SJSA1 (cell line): ENCODE measurements at places on chromosomes 7 and 10. TPM values are rescaled to one million over a fixed set of nuclear protein-coding genes. Genes with fewer than 3 reads are reported as not detected.

DNA sequence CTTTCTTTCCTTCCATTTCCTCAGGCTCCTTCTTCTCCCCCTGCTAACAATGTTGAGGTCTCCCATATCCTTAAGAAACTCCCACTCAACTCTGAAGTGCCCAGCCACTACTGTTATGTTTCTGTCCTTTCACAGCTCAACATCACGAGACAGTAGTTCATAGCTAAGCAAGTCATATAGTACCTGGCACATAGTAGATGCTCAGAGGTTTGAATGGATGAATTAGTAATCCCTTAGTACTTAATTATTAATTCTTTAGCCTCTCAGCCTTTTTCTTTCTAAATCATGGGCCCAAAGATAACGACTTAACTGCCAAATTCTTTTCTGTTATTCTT lies 22.6 kb downstream of the CSGALNACT2 start:
- no peak overlapping the region for H3K4me3 ChIP-seq
- no peaks in the 10 kb centered on the region for H3K27me3 ChIP-seq
- no peak for DNase-seq
- no peaks in the 10 kb centered on the region for H3K4me1 ChIP-seq

Gene SPDYE6
- not detected in 2 replicates for total RNA-seq

Gene PTCD1
- 2.2 and 7.3 TPM in 2 replicates for total RNA-seq

Gene PITX3
- total RNA-seq = not detected in 2 replicates

DNA sequence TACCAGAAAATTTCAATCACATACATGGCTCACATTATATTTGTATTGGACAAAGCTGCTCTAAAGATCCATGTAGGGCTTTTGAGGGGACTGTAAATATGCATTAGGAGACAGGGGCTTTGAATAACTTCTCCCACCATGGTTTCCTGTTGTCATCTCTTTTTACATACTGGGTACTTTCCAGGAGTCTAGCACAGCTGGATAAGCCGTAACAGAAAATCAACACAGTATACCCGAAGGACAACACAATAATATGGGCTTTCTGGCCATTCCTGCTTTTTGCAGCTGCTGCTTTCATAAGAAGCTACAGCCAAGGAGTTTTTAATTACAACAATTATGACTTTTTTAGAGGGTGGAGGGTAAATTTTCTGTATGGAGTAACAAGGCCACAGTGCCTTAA lies 63.4 kb upstream of the SRPK2 start:
- no peaks in the 10 kb centered on the region for H3K27me3 ChIP-seq
- H3K36me3 ChIP-seq = no peaks in the 10 kb centered on the region
- no peak overlapping the region for H3K27ac ChIP-seq
- no peak overlapping the region for H3K4me3 ChIP-seq

- H3K27me3 ChIP-seq = no peaks in the 10 kb centered on the region
- no peak overlapping the region for H3K4me3 ChIP-seq
- no peak for DNase-seq
- peaks cover 18% of the 10 kb centered on the region for H3K4me1 ChIP-seq
These were observed 59.6 kb upstream of the PITRM1 start for GRCh38 chr10:3231951-3232730.

- H3K27me3 ChIP-seq = peaks cover 12% of the 10 kb centered on the region; the same call in 1 of the 2 replicates
- no peak overlapping the region for H3K4me3 ChIP-seq
- no peaks in the 10 kb centered on the region for H3K36me3 ChIP-seq
- no peak for DNase-seq
- H3K27ac ChIP-seq = no peak overlapping the region
- no peaks in the 10 kb centered on the region for H3K4me1 ChIP-seq
These were observed 94.4 kb downstream of the WDR37 start for GRCh38 chr10:1150638-1150955.

DNA sequence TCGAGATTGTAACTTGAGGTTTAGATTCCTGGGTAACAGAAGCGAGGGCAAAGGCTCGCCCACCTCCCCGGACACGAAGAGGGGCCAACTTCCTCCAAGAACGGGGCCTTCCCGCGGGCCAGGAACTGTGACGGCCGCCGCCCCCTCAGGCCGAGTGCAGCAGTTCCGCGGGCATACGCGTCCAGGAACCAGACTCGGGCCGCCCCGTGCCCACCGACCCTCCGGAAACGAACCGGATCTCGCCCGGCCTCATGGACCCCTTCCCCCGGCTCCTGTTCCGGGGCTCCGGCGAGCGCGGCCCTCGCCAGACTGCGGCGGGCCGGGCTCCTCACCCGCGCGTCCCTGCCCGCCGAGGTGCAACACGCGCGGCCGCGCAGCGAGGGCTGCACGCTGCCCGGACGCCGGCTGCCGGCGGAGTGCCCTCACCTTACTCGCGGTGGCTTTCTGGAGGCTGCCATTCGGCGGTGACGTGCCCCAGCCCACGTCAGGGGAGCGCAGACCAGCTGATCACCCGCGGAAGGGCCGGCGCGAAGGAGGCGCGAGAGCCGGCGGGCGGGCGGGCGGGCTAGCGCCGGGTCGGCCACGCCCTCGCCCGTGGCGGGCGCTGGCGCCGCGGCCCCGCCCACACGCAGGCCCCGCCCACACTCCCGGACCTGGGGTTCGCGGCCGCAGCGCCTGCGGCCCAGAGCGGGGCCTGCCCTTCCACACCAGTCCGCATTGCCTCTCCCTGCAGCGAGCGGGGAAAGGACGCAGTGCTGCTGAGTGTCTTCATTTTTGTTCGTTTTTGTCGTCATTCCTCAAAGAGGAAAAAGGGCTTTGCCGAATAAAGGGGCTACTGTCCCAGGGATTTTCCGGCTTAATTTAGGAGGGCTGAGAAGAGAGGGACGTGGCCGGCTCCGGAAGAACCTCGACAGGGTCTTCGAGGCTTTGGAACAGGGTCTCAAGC lies at the start of gene XPNPEP1:
Gene XPNPEP1, minus strand, starts transcription at position 536 of the 946 bp plus-strand sequence. Its CDS starts 78 bp downstream, at position 458.
- H3K36me3 ChIP-seq = peaks cover 10% of the 10 kb centered on the region
- H3K4me3 ChIP-seq = peak within 1 kb of the TSS; percentile 96
- H3K27ac ChIP-seq = peak within 1 kb of the TSS; percentile 81
- H3K4me1 ChIP-seq = peaks cover 14% of the 10 kb centered on the region

- no peaks in the 10 kb centered on the region for H3K27me3 ChIP-seq
- no peak overlapping the region for H3K4me3 ChIP-seq
- peaks cover 9% of the 10 kb centered on the region for H3K36me3 ChIP-seq
- DNase-seq = no peak
- no peak overlapping the region for H3K27ac ChIP-seq
These were observed 32.8 kb downstream of the FOXK1 start for GRCh38 chr7:4714767-4715409.

- no peaks in the 10 kb centered on the region for H3K36me3 ChIP-seq
- no peak overlapping the region for H3K27ac ChIP-seq
- H3K27me3 ChIP-seq = peaks cover 59% of the 10 kb centered on the region
These were observed 2.5 kb upstream of the MLXIPL start for GRCh38 chr7:73626814-73627213.

- no peak overlapping the region for H3K4me3 ChIP-seq
- H3K4me1 ChIP-seq = no peaks in the 10 kb centered on the region
- no peak overlapping the region for H3K27ac ChIP-seq
- H3K36me3 ChIP-seq = no peaks in the 10 kb centered on the region
- H3K27me3 ChIP-seq = no peaks in the 10 kb centered on the region
- no peak for DNase-seq
These were observed 240.5 kb downstream of the PRPF18 start for GRCh38 chr10:13827076-13827797.

- no peak for DNase-seq
- H3K27ac ChIP-seq = peak overlapping the region; percentile 17; the same call in 1 of the 2 replicates
- H3K27me3 ChIP-seq = no peaks in the 10 kb centered on the region
These were observed 5.1 kb downstream of the SYNPO2L start for GRCh38 chr10:73650537-73651331.

DNA sequence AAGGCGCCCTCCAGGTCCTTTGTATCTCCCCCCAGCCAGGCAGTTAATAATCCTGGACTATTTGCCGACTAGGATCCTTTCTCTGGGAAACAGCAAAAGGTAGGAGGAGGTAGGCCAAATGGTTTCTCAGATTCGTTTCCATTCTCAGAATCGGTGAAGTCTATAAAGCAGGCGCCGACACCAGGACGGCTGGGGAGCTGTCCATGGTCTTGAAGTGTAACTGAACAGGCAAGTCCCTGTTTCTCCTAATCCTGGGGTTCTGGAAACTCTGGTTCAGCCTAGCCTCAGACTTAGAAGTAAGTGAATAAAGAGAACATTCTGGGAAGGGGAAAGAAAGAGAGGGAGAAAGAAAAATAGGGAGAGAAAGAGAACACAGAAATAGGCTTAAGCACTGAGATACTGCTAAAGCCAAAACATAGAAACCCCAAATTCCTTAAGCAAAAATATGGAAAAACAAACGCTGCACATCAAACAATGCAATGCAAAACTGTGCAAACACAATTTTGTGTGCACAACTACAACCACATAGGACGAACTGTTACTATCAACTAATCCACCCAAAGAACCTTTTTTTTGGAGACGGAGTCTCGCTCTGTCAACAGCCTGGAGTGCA lies 11.1 kb upstream of the INA start:
- DNase-seq = peak; percentile 40
- no peak overlapping the region for H3K4me3 ChIP-seq
- H3K27me3 ChIP-seq = no peaks in the 10 kb centered on the region; the same call in 1 of the 2 replicates
- no peaks in the 10 kb centered on the region for H3K36me3 ChIP-seq
- no peaks in the 10 kb centered on the region for H3K4me1 ChIP-seq
- H3K27ac ChIP-seq = no peak overlapping the region

Gene AZGP1
- not detected in 2 replicates for total RNA-seq

Gene AKR1B15
- 2.6 TPM in 1 of 2 replicates, not detected in the other for total RNA-seq

Gene ZNF804B
- total RNA-seq = not detected in 2 replicates

Gene NODAL
- total RNA-seq = not detected in 2 replicates

DNA sequence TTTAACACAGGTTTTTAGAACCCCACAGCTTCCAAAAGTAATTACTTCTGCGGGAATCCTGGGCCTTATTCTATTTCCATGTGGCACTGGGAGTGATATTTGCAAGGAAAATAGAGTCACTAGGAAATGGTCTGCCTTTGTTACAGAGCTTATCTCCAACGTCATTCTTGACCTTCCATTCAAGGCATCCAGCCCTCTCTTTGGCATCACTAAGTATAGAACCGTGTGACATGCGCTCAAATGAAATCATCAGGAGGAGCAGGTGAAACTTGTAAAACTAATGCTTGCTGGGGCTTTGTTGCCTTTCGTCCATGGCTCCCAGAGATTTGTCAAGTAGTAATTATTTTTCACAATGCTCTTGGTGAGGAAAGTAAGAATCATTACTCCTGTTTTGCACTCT lies 73.4 kb downstream of the PAPSS2 start:
- no peaks in the 10 kb centered on the region for H3K27me3 ChIP-seq
- no peak overlapping the region for H3K4me3 ChIP-seq
- H3K36me3 ChIP-seq = peaks cover 19% of the 10 kb centered on the region
